ENCODE measurements at places on chromosomes 1 and 21.

GRCh38 chr21:35128536-35128935, 79.4 kb upstream of the RUNX1 start:
- no peak for DNase-seq

- no peak for DNase-seq
Measured at GRCh38 chr1:46646331-46646730, 21.8 kb downstream of the ATPAF1 start.

- DNase-seq: no peak
Measured at GRCh38 chr1:193438771-193439170, 252.4 kb upstream of the B3GALT2 start.

GRCh38 chr1:162670928-162671663, 38.8 kb downstream of the DDR2 start:
- DNase-seq: no peak

DNA sequence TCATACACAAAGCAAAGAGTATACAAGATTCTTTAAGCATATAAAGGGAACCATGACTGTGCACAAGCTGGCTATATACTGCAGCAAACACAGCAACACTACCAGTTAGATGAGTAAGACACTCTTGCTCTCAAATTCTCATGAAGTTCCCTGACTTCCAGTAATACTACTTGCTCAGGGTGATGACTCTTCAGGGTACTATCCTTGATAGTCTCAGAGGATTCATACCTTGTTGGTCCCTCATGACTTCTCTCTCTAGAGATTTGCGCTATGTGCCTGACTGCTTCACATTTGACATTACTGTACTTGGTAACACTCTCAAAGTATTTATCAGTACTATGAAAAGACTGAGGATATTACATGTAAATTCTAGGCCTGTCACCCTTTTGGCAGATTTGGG, 159.8 kb upstream of the ZRANB2 start:
- DNase-seq: no peak

DNA sequence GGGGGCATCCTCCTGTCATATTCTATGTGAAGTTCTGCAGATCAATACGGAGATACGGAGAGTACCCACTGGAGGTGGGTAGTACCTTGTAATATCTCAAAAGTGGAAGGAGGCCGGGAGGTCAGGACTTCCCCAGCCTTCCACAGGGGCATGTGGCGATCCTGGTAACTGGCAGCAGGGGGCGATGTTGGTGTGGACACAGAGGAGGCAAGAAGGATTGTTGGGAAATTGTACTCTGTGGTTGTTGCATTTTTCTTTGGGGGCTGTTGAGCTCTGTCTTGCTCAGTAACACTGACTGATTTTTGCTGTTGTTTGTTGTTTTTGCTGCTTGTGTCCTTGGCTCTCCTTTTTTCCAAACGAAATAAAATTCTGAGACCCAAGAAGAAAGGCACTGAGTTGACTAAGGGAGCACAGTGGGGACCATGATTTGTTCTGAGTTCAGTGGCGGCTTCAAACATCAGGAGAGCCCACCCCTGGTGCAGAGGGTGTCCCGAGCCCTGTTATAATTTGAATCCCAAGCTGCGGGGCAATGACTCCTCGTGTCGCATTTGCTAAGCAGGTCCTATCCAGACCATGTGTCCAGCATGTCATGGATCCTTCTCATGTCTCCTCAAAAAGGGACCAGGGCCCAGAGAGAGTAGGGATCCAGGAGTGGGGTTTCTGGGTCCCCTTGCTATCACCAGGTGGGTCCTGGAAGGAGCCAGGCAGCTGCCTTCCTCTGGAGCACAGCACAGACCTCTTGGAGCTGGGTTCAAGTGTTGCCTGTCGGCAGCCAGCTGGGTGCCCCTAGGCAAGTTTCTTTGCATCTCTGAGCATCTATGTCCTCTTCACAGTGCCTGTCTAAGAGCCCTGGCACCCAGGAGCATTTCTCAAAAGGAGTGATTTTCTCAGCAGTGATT, 22.8 kb downstream of the LHX4 start:
- DNase-seq: peak; percentile 72

GRCh38 chr1:19483261-19483660, 2.1 kb downstream of the CAPZB start:
- DNase-seq: no peak

DNA sequence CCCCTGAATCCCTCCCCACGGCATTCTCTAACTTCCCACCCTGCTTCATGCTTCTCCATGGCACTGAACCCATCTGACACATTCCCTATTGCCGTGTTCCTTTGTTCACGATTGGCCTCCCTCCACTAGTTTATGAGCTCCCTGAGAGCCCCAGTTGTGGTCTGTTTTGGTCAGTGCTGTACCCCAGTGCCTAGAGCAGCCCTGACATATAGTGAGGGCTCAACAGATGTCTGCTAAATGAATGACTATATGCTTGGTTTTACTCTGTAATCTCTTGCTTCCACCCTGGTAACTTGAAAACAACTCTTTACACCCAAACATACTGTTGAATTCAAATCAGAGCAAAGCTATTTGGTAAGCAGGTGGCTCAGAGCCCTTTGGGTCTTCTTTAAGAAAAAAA, 171.1 kb upstream of the EDN2 start:
- DNase-seq: no peak

DNA sequence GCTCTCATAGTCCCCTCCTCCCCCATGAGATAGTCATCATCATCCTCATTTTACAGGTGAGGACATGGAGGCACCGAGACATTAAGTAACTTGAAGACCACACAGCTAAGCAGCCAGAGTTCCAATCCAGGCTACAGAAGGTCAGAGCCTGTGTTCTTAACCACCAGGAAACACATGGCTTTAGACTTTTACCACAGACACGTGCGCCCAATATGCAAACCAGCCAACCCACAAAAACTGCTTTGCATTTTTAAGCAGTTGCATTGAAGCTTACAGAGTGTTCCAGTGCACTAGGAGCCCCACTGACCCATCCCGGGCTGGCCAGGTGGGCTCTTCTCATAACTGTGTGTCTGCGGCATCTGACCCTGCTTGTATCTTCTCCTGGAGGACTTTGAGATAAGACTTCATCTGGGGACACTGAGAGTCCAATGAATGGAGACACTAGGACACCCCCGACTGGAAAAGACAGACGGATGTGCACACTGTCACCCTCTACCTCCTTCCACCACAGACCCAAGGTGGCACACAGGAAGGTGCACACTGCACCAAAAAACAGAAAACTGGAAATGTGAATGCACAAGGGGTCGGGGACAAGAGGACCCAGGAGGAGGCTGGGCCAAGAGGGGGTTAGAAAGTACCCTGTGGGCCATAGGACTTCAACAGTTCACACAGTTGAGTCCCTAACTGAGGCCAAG, 56.4 kb downstream of the ETS2 start:
- DNase-seq: no peak

DNA sequence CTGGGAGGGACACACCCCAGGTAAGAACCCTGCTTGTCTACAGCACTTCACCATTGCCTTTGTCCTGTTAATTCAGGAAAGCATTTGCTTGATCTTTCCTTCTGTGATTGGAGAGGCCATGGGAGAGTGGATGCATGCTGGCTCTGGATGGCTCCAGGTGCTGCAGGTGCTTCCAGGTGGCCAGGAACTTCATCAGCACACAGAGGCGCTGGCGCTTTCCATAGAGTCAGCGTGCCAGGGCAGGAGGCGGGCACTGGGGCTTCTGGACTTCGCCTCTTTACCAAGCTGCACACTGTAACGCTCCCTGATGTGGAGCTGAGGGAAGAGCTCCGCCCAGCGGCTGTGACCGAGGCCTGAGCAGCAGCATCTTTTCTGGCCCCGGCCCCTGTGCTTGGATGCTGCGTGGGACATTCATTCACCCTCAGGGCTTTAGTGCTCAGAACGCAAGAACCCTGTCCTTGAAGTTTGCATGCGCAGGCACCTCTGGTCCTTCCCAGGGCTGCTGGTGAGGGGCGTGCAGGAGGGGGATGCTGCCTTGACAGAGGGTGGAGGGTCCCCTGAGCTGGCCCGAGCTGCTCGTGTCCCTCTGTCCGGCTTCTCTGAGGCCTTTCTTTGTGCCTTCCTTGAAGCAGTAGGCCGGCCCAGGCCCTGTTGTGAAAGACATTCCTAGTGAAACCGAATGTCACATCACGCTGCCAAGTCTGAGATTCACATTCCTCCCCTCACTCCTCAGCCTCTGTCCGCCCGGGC, 1.6 kb upstream of the MX2 start:
- peak; percentile 85 for DNase-seq
